Stromal cell of bone marrow (primary cell): ENCODE measurements at places on chromosomes 11 and 22.

GRCh38 chr11:116334596-116334995 is 438.2 kb downstream of the BUD13 start:
- DNase-seq = no peak

DNA sequence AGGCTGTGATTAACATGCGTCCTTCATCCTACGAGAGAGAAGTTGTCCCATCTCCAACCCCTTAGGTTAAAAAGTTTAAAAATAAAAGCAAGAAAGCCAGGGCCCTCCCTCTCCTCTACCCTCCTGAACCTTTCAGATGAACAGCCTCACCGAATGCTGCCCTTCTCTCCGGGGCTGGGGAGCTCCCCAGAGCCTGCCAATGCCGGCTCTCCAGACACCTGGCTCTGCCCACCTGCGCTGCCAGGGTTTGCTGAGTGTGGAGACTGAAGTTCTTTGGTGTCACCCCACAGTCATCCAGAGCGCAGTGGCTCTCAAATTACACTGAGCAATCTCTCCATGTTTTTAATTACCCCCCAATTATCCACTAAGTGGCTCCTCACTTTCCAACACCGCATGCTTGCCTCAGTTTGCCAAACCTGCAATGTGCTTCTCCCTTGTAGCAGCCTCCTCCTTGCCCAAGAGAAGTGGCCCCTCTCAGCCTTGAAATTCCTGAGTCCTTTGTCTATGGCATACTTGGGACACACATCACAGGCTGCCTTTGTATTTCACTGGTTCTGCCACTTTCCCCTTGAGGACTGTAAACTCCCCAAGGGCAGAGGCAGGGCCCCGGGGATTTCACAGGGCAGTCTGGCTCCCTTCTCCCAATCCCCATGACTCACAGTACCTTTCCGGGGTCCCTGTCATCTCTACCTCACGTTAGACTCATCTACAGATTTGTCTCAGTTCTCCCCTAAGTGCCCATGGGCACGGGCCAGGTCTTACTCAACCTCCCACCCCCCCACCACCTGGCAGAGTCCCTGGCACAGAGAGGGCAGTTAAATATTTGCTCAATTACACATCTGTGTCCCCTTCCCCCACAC is 2.0 kb downstream of the MYH9 start:
- no peak for DNase-seq

DNA sequence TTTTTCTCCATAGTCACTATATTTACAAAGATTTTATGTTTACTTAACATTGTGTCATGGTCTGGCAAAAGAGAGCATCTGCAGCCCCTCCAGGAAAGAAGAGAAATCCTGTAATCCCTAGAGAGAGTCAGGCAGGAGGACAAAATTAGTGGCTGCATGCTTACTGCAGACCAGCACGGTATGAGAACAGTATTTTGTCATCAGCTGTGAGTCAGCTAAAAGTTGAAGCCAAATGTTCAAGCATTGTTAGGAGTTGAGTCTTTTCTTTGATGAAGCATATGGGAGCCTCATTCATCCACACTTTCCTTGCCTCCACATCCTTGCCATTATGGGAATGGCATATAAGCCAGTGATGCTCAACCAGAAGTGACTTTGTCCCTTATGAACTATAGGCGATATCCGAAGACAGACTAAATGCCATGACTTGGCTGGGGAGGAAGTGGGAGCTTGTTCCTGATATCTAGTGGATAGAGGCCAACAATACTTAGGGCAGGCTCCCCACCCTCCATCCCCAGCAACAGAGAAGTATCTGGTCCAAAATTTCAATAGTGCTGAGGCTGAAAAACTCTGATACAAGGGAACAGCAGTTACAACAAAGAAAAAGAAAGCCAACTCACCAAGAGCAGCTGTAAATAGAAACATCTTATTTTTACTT is 112.0 kb upstream of the OR5AK2 start:
- DNase-seq = peak; percentile 11

DNA sequence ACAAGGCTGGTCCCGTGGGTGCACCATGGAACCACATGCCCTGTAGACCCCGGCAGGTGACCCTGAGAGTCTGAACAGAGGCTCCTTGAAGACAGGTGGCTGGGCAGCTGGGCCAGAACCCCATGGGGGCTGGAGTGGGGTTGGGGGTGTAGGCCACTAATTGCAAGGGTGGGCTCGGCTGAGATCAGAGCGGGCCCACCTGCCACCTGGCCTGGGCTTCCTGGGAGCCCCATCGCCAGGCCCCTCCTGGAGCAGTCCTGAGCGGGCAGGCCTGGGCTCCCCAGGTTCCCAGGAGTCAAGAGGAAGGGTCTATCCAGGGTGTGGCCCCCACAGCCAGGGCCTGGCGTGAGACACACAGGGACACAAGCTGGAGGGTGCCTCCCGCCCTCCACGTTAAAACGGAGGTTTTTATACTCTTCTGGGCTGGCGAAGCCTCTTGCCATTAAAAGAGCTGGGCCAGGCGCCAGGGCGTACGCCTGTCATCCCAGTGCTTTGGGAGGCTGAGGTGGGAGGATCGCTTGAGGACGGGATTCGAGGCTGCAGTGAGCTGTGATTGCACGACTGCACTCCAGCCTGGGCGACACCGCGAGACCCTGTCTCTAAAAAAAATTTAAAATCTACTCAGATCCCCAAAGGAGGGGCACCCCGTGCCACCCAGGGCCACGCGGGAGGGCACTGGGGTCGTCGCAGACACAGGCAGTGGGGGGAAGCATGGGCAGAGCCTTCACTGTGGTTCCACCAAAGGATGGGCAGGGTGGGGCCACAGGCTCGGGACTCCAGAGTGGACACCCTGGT is 4.8 kb upstream of the TRABD start:
- DNase-seq = no peak

DNA sequence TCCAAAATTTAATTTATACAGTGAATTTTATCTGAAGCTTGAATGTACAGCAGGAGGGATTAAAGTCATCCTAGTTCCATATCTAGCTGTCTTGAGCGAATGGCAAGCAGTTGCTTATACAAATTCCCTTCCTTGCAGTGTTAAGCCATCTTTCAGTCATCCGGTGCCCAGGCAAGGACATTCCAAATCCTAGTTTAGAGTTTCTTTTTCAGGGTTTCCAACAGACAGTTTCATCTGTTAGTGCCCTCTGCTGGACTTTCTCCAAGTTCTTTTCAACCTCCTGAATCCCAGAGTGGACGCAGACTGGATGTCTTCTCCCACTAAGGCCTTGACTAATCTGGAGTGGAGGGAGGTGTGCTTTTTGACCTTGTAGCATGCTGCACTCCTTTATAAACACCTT is 45.4 kb downstream of the GRAMD1B start:
- no peak for DNase-seq

- DNase-seq = peak; percentile 25
These were observed 44.2 kb downstream of the LMO1 start for GRCh38 chr11:8219257-8220021.

DNA sequence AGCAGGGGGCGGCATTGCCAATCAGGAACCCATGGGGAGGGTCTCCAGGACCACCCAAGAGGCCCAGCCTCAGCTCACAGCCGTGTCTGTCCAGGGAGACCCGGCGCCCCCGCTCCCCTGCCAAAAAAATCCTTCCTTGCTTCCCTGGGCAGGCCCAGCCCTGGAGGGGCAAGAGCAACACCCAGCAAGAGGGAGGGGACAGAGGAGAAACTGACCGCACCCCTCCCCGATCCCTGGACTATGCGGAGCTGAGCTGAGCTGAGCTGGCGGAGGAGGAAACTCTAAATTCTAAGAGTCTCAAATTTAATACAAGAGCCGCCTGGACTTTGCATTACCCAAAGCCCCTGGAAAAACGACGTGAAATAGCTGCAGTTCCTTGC is 52.0 kb upstream of the SHISAL1 start:
- DNase-seq = no peak

DNA sequence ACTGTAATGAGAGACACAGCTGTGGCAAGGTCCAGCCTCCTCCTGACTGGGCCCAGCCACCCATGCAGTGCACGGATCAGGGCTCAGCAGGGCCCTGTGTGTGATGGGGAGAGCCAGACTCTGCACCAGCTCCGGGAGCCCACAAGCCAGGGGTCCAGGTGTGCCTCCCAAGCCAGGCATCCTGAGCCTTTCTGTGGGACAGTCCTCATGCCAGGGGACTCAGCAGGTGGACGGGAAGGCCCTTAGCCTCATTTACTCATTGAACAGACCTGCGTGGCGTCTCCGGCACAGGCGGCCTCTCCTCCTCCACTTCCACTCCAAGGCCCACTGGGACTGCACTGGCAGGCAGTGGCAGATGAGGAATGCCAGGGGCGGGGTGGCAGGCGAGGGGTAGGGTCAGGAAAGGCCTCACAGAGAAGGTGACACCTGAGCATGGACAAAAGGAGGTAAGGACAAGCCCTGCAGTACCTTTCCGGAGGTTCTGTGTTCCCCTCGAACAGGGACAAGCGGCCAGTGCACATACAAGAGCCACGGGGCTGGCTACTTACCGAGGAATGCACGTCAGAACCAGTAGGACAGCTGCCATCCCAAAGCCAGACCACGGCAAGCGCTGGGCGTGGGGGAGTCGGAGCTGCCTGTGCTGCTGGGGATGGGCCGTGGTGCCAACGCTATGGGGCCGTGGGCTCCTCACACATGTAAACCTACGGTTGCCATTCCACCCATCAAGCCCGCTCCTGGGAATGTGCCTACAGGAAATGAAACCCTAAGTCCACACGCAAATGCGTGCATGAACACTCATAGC is 52.7 kb downstream of the IGF2 start:
- DNase-seq = no peak
